ENCODE measurements at places on chromosomes 4 and X.

DNA sequence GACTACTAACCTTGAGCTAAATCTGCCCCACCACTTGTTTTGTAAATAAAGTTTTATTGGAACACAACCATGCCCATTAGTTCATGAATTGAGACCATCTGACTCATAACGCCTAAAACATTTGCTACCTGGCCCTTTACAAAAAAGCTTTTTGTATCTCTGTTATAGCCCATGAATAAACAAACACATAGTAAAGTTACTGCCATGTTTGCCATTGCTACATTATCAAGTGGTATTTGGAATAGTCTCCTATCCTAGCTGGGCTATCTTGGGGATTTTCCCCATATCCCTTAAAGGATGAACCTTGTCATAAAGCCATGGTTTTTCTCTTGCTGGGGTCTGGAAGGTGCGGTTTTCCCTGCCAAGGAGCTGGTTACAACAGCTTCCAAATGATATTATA lies 112.3 kb downstream of the FAM9B start:
- no peak for DNase-seq

DNA sequence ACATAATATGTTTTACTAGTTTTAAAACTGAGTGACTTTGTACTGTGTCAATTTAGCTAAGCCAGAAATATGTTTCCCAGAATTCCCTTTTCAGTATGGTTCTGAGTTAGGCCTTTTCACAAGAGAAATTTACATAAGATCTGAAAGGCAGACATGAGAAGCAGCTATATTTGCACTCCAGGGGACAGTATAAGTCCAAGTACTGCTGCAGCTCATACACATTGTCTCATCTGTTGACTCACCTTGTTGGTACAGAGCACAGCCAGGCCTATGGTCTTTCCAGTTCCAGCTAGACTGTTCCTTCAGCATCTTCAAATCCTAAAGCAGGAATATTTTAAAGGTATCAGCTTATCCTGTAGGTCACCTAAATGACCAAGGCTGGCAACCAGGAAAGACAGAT lies 53.5 kb downstream of the BMP3 start:
- DNase-seq, result no peak

DNA sequence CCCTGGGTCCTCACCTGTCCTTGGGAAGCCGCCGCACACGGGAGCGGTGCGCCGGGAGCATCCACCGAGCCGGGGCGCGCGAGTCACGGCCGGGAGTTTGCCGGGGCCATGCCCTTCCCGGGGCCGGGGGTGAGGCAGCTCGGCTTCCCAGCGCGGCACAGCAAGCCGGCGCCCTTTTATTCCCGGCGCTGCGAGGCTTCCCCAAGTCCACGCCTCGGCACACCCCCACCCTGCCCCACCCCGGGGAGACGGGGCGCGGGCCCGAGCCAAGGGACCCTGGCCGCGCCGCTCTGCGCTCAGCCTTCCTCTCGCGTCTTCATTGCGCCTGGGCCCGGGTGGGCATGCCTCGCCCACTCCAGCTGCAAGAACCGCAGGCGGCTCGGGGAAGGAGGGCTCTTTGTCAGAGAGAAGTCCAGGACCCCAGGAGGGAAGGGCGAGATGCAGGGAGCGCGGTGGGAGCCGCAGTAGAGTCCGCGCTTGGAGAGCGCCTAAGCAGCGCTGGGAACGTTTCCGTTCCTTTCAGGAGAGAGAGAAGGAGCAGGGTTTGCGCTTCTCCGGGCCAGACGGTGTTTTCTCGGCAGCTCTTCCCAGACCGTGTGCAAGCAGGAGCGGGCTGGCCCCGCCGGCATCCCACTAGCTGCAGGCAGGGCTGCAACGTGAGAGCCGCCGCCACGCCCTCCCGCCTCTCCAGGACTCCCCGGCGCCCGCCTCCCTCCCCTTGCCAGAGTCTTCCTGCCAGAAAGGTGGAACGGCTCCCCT lies at the start of gene MXRA5:
Gene MXRA5, minus strand, starts transcription at position 152 of the 759 bp plus-strand sequence. CDS start 2,819 bp downstream, outside the sequence.
- DNase-seq, result no peak

DNA sequence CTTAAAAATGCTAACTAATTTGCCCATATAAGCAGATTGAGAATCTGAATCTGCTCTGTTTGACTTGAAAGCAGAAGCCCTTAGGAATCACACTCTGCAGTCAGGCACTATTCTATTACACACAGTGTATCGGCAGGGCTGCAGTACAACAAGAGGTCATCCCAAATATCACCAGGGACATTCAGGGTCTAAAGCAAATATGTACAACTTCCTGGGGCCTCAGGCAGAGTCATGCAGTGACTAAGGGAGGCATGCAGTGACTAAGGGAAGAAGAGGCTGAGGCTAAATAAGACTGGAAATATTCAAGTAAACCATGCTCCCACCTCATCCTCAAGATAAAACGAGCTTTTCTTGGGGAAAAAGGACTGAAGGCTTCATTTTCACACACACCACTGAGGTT lies 20.9 kb downstream of the MAPK10 start:
- no peak for DNase-seq

DNA sequence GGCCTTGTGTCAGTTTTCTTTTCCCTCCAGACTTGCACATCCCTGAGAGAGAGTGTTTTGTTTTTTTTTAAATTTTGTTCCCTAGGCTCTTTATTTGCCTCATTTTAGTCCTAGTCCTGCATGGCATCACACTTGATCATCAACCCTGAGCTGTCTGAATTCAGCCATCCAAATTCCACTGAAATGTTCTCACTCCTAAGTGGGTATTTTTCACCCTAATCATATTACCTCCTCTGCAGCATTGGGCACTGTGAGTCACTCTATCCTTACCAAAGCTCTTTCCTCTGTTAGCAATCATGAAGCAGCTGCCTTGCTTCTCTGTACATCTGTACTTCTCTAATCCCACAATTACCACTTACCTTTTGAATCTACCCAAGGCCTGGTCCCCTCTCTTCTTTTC lies 356.6 kb upstream of the MAGEB2 start:
- DNase-seq, result no peak

DNA sequence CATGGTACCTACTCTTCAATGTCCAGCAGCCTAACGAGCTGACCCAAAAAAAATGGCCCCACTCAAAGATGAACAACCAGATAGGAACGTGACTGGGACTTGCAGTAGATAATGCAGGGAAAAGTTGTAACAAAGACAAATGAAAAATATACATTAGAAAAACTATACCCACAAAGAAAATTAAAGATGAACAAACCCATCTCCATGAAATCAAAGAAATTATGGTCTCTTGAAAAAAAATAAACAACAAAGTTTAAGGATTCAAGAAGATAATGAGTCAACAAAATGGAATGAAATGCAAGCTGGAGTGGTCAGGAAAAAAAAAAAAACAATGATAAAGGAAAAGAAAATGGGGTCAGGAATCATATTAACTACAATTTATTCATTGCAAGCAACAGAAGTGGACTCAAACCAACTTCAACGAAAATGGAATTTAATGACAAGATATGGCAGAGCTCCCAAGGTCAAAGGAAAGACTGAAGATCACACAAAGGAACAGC lies 309.8 kb upstream of the GALNT7 start:
- DNase-seq, result no peak

Data from anterior cingulate cortex (tissue), 58 donors.